CD4-positive, alpha-beta T cell treated with Interleukin-6 for 4 hours (primary cell): ENCODE measurements at places on chromosomes 12 and 14.

- peak; percentile 81 for DNase-seq
Measured at GRCh38 chr12:53344824-53345485, 8.8 kb upstream of the SP7 start.

DNA sequence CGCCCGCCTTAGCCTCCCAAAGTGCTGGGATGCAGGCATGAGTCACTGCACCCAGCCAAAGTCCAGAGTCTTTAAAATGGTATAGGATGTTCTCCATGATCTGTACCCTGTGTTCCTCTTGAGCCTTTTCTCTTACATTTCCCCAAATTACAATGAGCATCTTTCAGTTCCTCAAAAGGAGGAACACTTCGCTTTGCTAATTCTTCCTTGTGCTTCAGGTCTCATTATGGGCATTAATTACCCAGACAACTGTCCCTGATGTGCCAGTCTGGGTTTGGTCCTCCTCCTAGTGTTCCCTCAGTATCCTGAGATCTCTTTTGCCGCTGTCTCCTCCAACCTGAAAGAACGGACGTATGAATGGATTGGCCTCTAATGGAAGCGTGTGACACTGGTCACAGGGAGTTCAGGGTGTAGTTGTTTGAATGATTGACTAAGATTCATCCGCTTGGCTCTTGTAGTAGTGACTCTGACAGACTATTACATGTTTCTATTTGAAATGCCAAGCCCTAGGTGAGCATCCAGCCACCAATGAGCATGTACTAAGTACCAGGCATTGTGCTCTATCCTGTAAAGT, 8.2 kb downstream of the PRKCH start:
- DNase-seq: peak; percentile 18

GRCh38 chr12:129127211-129127610, 273.9 kb downstream of the GLT1D1 start:
- DNase-seq: no peak

- DNase-seq: no peak
Measured at GRCh38 chr14:20820063-20820904, 17.6 kb upstream of the RNASE1 start.
